ENCODE measurements at places on chromosomes 7 and 10.

DNA sequence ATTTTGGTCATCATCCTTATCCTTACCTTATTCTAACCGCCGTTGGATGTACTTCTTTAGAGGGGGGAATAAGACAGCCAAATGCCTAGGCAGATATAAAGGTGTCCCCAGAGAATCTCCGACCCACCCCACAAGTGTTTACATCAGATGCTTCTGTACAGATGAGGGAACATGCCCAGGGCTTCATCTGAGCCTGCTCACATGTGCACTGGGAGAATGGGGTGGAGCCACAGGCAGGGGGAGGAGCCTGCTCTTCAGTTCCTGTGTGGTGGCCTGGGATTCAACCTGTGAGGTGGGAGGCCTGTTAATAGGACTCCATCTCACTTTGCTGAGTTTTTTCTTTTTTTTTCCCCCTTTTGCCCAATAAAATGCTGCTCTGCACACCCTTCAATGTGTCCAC, 27.6 kb upstream of the OPTN start:
- no peak for DNase-seq

DNA sequence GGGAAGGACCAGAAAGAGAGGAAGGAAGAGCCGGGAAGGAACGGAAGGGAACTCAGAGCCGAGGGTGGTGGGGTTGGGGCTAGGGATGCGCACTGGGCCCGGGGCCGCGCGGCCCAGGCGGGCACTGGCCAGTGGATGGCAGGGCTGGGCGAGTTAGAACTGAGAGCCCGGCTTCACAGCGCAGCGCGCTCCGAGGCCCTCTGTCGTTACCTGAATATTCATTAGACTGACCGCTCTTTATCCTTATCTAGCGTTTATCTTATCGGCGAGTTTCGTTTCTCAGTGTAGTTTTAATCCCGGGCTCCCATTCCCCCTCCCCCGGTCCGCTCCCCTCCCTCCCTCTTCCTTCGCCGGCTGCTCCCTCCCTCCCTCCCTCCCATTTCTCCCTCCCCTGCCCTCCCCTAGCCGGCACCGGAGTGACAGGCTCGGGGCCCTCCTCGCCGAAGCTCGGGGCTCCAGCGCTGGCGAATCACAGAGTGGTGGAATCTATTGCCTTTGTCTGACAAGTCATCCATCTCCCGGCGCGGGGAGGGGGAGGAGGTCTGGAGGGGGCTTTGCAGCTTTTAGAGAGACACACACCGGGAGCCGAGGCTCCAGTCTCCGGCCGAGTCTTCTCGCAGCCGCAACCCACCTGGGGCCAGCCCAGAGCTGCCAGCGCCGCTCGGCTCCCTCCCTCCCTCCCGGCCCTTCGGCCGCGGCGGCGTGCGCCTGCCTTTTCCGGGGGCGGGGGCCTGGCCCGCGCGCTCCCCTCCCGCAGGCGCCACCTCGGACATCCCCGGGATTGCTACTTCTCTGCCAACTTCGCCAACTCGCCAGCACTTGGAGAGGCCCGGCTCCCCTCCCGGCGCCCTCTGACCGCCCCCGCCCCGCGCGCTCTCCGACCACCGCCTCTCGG, at the start of gene PAX2:
Gene PAX2 (plus strand): TSS at position 596 of the 895 bp plus-strand sequence. CDS start 679 bp downstream, outside the sequence.
- no peak for DNase-seq

GRCh38 chr7:98464558-98464940, 63.7 kb upstream of the BAIAP2L1 start:
- DNase-seq = no peak

DNA sequence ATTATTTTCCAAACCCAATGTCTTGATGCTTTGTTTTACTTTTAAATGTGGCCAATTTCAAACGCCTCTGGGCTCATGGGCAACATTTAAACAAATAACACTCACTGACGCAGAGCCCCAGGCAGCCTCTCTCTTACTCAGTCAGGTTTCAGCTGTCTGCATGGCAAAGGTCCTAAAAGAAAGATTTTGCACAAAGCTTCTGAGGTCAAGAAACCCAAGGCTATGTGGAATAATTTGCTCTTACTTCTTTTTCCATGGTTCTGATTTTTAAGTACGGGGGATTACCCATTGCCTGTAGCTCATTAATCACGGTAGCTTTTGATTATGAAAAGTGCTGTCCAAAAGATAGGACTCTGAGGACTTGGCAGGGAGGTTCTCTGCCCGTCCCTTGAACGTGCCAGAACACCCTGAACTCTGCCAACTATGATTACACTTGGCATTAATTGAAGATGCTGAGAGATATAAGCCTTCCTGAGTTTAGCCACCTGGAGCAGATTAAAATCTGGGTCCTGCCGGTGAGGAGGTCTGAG, 14.1 kb upstream of the MSRB2 start:
- no peak for DNase-seq

DNA sequence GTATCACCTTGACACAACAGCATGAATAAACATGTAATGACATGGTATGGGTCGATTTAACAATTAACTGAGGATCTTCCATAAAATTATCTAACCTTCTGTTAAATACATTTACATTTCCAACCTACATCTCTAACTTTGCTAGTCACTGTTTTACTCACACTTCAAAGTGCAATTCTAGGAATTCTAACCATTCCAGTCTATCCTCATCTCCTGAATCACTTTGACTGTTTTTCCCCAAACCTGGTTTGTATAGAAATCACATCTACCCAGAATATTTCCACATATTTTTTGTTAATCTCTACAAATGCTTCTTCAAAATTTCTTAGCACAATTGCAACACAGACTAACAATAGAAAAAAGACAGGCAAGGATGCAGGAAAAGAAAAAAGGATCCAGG, 6.2 kb downstream of the ABI1 start:
- DNase-seq = no peak

GRCh38 chr10:19629567-19629966, 186.7 kb upstream of the PLXDC2 start:
- no peak for DNase-seq
